ENCODE measurements at places on chromosomes 11 and 22. TPM values are rescaled to one million over a fixed set of nuclear protein-coding genes. Genes with fewer than 3 reads are reported as not detected.

- no peaks in the 10 kb centered on the region for H3K4me1 ChIP-seq
- H3K36me3 ChIP-seq: no peaks in the 10 kb centered on the region
- no peak overlapping the region for H3K4me3 ChIP-seq
- H3K27me3 ChIP-seq: no peaks in the 10 kb centered on the region
Measured at GRCh38 chr11:74691755-74692154, 39.5 kb downstream of the CHRDL2 start.

GRCh38 chr11:71165771-71166170, 86.6 kb downstream of the SHANK2 start:
- DNase-seq: no peak
- peaks cover 9% of the 10 kb centered on the region for H3K27me3 ChIP-seq
- no peak overlapping the region for H3K4me3 ChIP-seq

Gene KCNJ4
- not detected for total RNA-seq

GRCh38 chr22:42298746-42299145, 28.3 kb upstream of the TCF20 start:
- H3K27ac ChIP-seq: no peak overlapping the region
- H3K27me3 ChIP-seq: no peaks in the 10 kb centered on the region
- peaks cover 62% of the 10 kb centered on the region for H3K4me1 ChIP-seq
- H3K4me3 ChIP-seq: no peak overlapping the region
- DNase-seq: no peak

GRCh38 chr11:17354601-17354991, 3.0 kb downstream of the NCR3LG1 start:
- no peak overlapping the region for H3K27ac ChIP-seq
- peak overlapping the region; percentile 84 for H3K4me3 ChIP-seq
- H3K27me3 ChIP-seq: no peaks in the 10 kb centered on the region
- peaks cover 29% of the 10 kb centered on the region for H3K36me3 ChIP-seq
- peaks cover 29% of the 10 kb centered on the region for H3K4me1 ChIP-seq
- peak; percentile 64 for DNase-seq

GRCh38 chr22:45576730-45577464, 74.2 kb downstream of the FBLN1 start:
- H3K27ac ChIP-seq: no peak overlapping the region
- H3K27me3 ChIP-seq: peaks cover 9% of the 10 kb centered on the region
- H3K4me3 ChIP-seq: no peak overlapping the region
- H3K4me1 ChIP-seq: peaks cover 2% of the 10 kb centered on the region
- no peak for DNase-seq

Gene CSF2RB
- 0.31 TPM for total RNA-seq

DNA sequence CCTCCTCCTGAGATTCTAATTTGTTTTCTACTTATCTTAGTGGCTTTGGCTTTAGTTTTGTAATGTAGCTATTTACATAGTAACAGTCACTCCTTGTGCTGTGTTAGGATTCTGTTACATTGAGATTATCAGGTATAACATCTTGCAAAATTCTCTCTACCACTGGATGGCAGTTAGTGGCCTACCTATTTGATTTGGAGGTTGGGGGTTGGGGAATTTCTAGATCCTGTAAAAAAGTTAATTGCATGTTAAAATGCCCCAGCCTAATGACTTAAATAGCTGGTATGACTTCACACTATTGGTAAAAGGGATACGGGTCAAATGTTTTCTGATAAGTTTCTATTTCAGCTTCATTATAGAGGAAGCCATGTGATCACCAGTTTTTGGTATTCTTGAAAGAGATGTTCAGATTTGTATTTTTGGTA, 2.8 kb downstream of the GRK3 start:
- peaks cover 4% of the 10 kb centered on the region for H3K27me3 ChIP-seq
- H3K4me3 ChIP-seq: peak overlapping the region; percentile 42
- no peak for DNase-seq
- H3K4me1 ChIP-seq: peaks cover 50% of the 10 kb centered on the region

Gene SLC37A2
- total RNA-seq: 0.50 TPM

Gene TLCD5
- total RNA-seq: 0.37 TPM

GRCh38 chr11:87148749-87149148, 111.0 kb downstream of the TMEM135 start:
- peaks cover 15% of the 10 kb centered on the region for H3K4me1 ChIP-seq
- no peak overlapping the region for H3K27ac ChIP-seq
- H3K4me3 ChIP-seq: no peak overlapping the region
- no peaks in the 10 kb centered on the region for H3K27me3 ChIP-seq
- peaks cover 18% of the 10 kb centered on the region for H3K36me3 ChIP-seq
- no peak for DNase-seq

- H3K36me3 ChIP-seq: no peaks in the 10 kb centered on the region
- H3K27ac ChIP-seq: no peak overlapping the region
- no peak for DNase-seq
- no peaks in the 10 kb centered on the region for H3K4me1 ChIP-seq
Measured at GRCh38 chr11:34345991-34346480, 11.8 kb downstream of the ABTB2 start.

DNA sequence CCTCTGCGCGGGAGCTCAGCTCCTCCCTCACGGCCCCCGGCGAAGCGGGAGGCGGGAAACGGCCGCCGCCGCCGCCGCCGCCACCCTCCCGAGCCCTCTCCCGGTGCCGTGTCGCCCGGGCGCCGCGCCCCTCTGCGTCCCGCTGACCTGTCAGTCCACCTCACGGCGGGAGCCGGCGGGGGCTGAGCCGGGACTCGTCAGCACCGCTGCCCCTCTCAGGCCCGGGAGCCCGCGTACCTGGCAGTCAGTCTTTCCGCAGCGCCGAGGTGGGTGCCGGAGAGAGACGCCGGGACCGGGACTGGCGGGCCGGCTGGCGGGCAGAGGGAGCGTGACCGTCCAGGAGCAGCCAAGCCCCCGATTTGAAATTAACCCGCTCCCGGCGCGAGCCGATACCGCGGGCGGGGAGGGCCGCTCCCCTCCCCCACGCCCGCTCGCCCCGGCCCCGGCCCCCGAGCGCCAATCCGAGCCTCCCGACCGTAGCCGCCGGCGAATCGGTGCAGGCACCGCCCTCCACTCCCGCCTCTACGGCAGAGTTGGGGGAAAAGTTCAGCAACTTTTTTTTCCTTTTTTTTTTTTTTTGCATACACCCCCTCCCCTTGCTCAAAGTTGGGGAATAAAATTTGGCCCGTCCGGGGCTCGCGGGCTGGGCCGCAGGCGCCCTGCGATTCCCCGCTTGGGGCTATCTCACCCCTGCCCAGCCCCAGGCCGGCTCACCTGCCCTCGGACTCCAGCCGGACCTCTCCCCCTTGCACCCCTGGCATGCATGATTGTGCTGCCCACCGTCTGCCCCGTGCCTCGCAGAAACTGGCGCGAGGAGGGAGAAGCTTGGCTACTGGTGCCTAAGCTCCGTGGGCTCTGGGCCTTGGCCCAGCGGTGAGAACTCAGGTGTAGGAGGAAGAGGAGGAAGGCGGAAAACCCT, 774 bp upstream of the E2F8 start:
- DNase-seq: peak; percentile 69
- peaks cover 64% of the 10 kb centered on the region for H3K27me3 ChIP-seq
- H3K36me3 ChIP-seq: peaks cover 25% of the 10 kb centered on the region
- H3K27ac ChIP-seq: peak overlapping the region; percentile 42

All from activated naive CD8-positive, alpha-beta T cell treated with anti-CD3 and anti-CD28 coated beads for 36 hours (primary cell).